ENCODE measurements at places on chromosomes 11 and 22.

GRCh38 chr11:27217948-27218420 lies 145.0 kb downstream of the CCDC34 start:
- DNase-seq, result no peak

DNA sequence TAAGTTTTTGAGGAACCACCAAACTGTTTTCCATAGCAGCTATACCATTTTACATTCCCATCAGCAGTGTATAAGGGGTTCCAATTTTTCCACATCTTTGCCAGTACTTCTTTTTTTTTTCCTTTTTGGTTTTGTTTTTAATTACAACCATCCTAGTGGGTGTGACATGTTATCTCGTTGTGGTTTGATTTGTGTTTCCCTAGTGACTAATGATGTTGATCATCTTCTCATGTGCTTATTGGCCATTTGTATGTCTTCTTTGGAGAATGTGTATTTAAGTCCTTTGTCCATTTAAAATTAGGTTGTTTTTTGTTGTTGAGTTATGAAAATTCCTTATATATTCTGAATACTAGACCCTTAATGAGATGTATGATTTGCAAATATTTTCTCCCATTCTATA lies 59.3 kb downstream of the STIM1 start:
- no peak for DNase-seq

- DNase-seq, result no peak
Observed at GRCh38 chr11:15055620-15056356, 17.6 kb upstream of the CALCB start.

- no peak for DNase-seq
Observed at GRCh38 chr11:75946531-75947530, 131.8 kb downstream of the UVRAG start.

- DNase-seq, result no peak
Observed at GRCh38 chr11:46718155-46719019, 626 bp upstream of the F2 start.

GRCh38 chr11:125692887-125693286 lies 12.2 kb upstream of the ACRV1 start:
- no peak for DNase-seq

- no peak for DNase-seq
Observed at GRCh38 chr11:125290263-125290662, 125.7 kb downstream of the PKNOX2 start.

Measured in GM12892 (cell line).